CD4-positive, alpha-beta T cell treated with Interleukin-1 beta for 1 hour (primary cell): ENCODE measurements at places on chromosomes 2 and 18.

- DNase-seq, result no peak
Measured at GRCh38 chr2:176415174-176415895, 146.1 kb downstream of the MTX2 start.

- peak; percentile 64 for DNase-seq
Measured at GRCh38 chr2:9618410-9618809, 12.4 kb downstream of the YWHAQ start.

GRCh38 chr18:60092073-60092472 lies 192.3 kb downstream of the PMAIP1 start:
- DNase-seq, result no peak

GRCh38 chr2:236610991-236611821 lies 41.6 kb downstream of the ACKR3 start:
- DNase-seq, result no peak

GRCh38 chr2:29249666-29250253 lies 134.5 kb downstream of the CLIP4 start:
- DNase-seq, result no peak
